ENCODE measurements at places on chromosomes 11 and 22.

- no peak for DNase-seq
Observed at GRCh38 chr22:47608421-47608820, 846.0 kb downstream of the TBC1D22A start.

DNA sequence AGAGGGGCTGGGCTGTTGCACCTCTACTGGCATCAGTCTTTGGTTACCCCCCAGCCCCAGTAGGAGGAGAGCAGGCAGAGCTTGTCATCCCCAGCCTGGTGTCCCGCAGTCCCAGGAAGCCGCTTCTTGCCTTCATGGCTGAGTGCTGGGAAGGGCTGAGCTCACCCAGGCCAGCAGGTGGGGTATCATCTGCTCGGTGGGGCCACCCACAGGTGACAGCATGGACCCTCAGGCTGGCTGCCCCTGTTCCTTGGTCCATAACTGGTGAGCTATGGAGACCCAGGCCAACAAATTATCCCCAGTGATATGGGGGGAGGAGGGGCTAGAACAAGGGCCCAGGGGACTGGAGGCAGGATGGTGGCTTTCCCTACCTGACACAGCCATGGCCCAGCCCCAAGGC is 6.5 kb upstream of the RHOD start:
- no peak for DNase-seq

GRCh38 chr11:68948496-68948895 is 32.3 kb downstream of the MRGPRD start:
- no peak for DNase-seq

- peak; percentile 13 for DNase-seq
Observed at GRCh38 chr11:69378303-69379141, 84.6 kb downstream of the MYEOV start.

- DNase-seq: no peak
Observed at GRCh38 chr11:73249304-73249703, 22.8 kb upstream of the P2RY6 start.

GRCh38 chr22:30985561-30986208 is 16.6 kb downstream of the TUG1 start:
- no peak for DNase-seq

DNA sequence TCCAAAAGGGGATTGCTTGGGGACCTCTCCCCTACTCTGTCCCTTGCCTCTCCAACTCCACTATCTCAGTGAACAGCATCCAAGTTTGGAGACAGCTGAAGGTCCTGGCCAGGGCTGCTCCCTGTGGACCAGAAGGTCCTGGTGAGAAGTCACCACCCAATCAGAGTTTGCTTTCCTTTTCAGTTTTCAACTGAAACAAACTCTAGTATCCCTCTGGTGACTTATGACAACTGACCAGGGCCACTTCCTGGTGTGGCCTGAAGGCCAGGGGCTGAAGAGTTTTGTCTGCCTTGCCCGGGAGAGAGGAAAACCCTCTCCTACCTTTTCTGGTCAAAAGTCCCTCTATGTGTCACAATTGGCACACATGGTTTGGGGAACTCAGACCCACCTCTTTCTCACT is 5.1 kb downstream of the JAML start:
- no peak for DNase-seq

GRCh38 chr22:47090591-47091245 is 328.3 kb downstream of the TBC1D22A start:
- DNase-seq: no peak

- peak; percentile 42 for DNase-seq
Observed at GRCh38 chr11:110711776-110712658, at the start of gene ARHGAP20. Gene ARHGAP20, minus strand, starts transcription at chr11:110712437. Its CDS starts 206 bp downstream, at chr11:110712231.

GRCh38 chr11:33696411-33696810 is 4.2 kb downstream of the C11orf91 start:
- DNase-seq: no peak

DNA sequence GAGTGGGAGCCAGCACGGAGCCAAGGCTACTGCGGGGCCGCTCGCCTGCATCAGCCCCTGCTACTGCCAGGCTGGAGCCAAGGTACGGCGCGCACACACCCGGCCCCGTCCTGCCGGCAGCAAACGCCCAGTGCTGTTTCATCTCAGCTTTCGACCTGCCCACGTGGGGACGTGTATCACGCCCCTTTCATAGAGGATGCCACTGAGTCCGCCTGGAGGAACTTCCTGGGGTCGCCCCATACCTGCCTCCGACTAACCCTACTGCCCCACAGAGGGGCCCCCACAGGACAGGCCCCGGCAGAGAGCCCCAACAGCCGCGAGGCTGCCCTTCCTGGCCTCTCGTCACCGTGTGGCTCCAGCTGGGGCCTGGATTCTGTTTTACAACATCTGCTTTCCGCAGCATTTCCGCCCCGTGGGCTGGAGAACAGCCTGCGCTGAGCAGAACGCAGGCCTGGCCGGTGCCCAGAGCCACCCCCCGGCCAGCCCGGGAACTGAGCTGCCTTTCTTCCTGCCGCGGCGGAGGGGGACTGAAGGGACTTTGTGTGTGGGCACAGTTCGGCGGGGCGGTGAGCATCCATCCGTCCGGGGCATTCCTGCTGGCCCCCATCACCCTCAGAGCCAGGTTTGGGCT is 22.9 kb upstream of the ARHGAP8 start:
- DNase-seq: no peak

DNA sequence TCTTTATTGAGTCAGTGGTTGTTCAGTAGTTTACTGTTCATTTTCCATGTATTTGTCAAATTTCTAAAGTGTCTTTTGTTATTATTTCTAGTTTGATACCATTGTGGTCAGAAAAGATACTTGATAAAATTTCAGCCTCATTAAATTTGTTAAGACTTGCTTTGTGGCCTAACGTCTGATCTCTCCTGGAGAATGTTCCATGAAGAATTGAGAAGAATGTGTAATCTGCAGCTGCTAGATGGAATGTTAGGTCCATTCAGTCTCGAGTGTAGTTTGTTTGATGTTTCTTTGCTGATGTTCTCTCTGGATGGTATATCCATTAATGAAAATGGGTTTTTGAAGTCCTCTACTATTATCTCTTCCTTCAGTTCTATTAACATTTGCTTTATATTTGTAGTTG is 394.7 kb upstream of the ANO5 start:
- DNase-seq: no peak

- DNase-seq: no peak
Observed at GRCh38 chr22:31915586-31915985, 28.7 kb upstream of the YWHAH start.

- no peak for DNase-seq
Observed at GRCh38 chr11:15780837-15781236, 575.5 kb downstream of the SOX6 start.

GRCh38 chr22:43399338-43399979 is 12.4 kb upstream of the MPPED1 start:
- DNase-seq: no peak

GRCh38 chr11:121550247-121551030 is 97.7 kb upstream of the SORL1-AS1 start:
- DNase-seq: no peak

- no peak for DNase-seq
Observed at GRCh38 chr11:123628936-123629683, 25.3 kb downstream of the SCN3B start.

DNA sequence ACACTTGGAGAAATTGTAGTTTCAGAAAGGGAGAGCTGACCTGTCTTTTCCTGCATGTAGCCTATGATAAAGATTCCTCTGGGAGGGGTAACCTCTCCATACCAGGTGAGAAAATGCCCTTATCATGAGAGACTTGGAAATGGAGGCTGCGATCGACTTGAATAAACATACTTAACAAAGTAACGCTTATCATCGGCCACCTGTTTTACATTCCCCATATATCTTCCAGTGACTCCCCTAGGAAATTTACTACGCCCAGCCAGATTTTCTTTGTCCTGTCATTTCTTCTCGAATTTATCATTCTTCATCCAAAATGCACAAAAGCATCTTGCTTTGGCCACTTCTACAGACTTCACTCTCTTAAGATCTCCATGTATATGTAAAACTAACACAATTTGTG is 143.5 kb downstream of the CCDC81 start:
- no peak for DNase-seq

DNA sequence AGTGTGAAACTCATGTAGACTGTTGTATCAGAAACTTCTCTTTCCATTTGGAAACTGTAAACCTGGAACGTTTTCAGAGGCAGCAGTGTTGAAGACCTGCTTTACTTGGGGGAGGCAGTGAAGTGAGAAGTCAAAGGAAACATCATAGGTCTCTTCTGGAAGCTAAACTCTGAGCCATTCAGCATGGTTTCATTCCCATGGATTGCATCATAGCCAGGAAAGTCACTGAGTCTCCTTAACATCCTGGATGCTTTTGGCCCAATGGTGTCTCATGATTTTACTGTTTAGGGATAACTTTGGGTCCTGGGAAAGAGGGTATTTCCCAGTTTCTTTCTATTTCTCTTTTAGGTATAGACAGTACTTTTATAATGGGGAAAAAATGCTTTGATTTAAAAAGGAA is 153.2 kb upstream of the E2F8 start:
- DNase-seq: no peak

DNA sequence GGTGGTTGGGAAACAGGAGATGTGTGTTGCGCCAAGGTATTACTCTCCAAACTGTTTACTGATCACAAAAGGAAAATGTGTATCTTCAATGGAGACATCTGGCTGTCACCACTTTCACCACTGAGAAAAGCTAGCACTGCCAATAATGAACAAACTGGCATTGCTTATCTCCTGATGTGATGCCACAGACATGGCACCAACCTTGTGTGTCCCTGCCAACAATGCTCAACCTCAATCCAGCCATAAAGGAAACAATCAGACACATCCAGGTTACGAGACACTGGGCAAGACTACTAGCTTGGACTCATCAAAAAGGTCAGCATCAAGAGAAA is 28.1 kb downstream of the GNB1L start:
- no peak for DNase-seq

GRCh38 chr22:17370766-17371432 is 1.6 kb downstream of the CECR2 start:
- DNase-seq: no peak
